Activated B cell treated with CpG ODN at 0.5 μM for 24 hours (primary cell): ENCODE measurements at places on chromosomes 7 and 10. TPM values are rescaled to one million over a fixed set of nuclear protein-coding genes. Genes with fewer than 3 reads are reported as not detected.

DNA sequence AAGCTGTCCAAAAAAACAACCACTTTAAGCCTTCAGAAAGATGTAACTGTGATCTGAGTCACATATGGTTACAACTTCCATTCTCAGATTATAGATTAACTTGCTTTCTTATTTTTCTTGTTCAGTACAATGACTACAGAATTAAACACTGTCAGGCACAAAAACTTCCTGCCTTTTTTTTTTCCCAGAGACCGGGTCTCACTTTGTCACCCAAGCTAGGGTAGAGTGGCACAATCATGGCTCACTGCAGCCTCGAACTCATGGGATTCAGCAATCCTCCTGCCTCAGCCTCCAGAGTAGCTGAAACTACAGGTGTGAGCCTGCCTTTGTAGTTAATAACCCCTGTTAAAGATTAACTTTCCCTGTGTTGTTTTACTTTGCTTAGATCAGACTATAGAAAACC, 163.2 kb downstream of the AVL9 start:
- H3K4me3 ChIP-seq: no peak overlapping the region
- peaks cover 8% of the 10 kb centered on the region for H3K27me3 ChIP-seq
- H3K36me3 ChIP-seq: no peaks in the 10 kb centered on the region
- H3K4me1 ChIP-seq: no peaks in the 10 kb centered on the region

DNA sequence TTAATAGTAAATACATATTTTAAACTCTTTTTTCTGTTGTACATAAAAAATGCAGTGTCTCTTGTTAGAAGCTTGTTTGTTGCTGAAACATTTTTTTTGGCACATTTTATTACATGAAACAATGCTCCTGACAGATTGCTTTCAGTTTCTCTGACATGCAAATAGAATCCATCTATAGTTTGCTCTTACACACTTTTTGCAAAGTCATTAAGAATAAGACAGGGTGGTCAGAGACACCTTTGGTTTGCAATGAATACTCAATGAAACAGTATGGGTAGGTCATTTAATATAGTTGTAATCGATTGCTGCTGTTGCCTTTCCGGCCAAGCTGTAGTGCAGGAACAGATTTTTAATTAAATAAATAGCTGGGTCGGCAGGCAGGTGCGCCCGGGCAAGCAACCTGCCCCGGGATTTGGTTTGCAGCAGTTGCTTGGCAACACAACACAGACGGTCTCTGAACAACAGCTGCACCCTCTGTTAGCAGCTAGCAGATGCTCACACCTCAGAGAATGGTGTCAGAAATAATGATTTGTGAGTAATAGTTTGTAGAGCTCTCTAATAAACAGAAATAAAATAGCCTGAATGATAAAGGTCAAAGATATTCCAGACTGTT, 115.7 kb upstream of the CACNA2D1 start:
- H3K36me3 ChIP-seq: no peaks in the 10 kb centered on the region
- H3K4me3 ChIP-seq: no peak overlapping the region
- DNase-seq: no peak
- no peak overlapping the region for H3K27ac ChIP-seq

CLRN3 gene
- total RNA-seq: not detected in 2 replicates

TFEC gene
- 35.0 and 39.7 TPM in 2 replicates for total RNA-seq

IFIT1B gene
- not detected in 2 replicates for total RNA-seq

MUC12 gene
- total RNA-seq: not detected in 2 replicates

NEUROG3 gene
- total RNA-seq: 0.38 and 0.66 TPM in 2 replicates
